ENCODE measurements at places on chromosomes 16 and 17.
A peak's percentile ranks its signal among the peaks of the same experiment; 100 is the strongest.

- DNase-seq = peak; percentile 80
Measured at GRCh38 chr16:2471016-2471652, at the start of gene NTN3. NTN3 (plus strand) TSS chr16:2471297; CDS start chr16:2471702, 405 bp downstream.

DNA sequence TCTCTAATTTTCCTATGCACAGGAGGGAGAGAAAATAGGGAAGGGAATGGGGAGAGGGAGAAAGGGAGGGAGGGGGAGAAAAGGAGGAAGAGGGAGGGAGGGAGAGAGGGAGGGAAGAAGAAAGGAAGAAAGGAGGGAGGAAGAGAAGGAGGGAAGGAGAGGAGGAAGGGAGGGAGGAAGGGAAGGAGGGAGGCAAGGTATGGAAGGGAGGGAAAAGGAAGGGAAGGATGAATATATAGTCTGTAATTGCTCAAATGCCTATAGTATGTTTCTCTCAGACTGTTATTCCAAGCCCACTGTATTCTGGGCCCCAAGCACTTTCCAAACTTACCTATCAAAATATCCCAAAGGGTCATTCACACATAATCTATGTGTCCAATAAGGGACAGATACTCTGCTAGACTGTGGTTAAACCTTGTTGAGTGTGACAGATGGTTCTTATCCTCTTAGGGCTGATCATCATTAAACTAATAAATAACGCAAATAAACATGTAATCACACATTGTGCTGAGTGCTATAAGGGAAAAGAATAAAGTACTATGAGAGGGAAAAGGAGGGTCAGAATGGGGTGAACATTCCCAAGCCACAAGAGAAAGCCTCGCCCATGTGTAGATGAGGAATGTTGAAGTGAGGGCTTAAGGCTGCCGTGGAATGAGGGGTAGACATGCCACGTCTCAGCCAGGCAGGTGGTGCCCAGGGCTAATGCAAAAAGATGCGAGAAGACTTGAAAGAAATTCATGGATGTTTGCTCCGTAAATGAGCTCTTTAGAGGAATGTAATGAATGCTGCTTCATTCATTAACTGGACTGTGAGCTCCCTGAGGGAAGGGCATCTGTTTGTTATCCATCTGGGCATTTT is 30.6 kb downstream of the ASIC2 start:
- no peak for DNase-seq

DNA sequence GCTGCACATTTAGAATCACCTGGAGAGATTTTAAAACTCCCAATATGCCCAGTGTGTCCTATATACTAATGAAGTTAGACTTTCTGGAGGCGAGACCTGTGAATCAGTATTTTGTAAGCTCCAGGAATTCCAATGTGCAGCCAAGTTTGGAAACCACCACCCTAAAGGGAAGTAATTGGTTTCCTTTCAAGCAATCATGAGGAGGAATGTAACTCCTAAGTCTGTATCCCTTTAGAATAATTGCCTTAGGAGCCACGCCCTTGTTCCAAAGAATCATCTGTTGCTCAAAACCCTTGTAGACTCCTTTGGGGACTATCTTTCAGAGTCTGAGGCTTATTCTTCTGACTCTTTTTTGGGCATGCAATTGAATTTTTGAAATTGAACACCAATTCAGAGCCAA is 84.4 kb downstream of the DNAH9 start:
- DNase-seq = no peak

DNA sequence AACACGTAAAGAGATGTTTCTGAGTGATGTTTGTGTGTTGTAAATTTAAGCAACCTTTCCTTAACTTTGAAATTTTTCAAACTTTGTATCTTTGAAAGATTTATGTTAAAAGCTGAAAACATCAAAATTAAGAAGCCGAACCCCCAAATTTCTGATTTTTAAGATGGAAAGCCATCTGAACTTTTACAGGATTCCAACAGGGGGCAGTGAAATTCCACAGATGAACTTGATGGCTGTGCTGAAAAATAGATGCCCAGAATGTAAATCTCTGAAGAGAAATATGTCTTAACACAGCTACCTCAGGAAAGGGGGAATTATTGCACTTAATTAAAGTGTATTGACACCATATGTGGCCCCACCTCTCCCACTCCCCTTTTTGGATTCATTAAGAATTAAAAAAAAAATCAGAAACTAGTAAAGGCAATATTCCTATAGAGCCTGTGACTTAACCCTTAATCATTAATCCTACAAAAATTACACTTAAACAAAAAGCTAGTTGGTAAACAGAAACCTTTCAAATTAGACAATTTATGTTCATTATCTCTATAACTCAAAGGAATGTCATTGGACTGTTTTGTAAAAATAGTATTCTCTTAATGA is 597.9 kb downstream of the KCNJ2 start:
- DNase-seq = peak; percentile 22

- no peak for DNase-seq
Measured at GRCh38 chr17:27547301-27547683, 83.7 kb upstream of the LGALS9 start.

- no peak for DNase-seq
Measured at GRCh38 chr17:34813290-34813689, 148.0 kb downstream of the CCT6B start.

GRCh38 chr17:81549031-81549557 is 3.1 kb downstream of the FAAP100 start:
- DNase-seq = no peak

- DNase-seq = no peak
Measured at GRCh38 chr17:64024215-64024654, 3.8 kb upstream of the ICAM2 start.

GRCh38 chr17:1005361-1005946 is 8.5 kb downstream of the TIMM22 start:
- no peak for DNase-seq

DNA sequence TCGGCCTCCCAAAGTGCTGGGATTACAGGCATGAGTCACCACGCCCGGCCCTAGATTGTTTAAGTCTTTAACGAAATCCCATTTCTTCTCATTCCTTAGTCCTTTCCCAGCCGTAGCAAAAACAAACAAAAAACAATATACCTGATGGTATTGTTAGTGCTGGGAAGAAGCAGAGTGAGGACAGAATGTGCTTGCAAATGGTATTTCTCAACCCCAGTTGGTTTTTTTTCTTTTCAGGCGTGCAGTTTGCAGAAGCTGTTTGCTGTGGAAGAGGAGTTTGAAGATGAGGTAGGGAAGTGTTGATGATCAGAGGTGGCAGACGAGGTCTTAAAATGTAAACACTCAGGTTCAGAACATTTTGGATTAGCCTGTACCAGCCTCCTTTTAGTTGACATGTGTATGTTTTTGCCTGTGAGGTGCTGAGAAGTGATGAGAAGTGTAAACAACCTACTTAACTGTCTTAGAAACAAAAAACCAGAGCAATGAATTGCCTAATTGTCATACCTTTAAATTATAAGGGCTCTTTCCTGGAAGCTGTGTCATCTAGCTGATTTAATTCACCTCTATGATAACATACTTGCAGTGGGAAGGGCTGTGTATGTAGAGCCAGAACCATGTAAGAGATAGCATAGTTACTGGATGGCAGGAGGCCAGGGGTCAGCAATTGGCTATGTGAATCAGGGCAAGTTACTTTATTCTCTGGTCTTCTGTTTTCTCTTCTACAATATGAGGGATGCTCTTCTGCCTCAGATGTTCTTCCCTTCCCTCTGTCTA is 3.4 kb downstream of the HROB start:
- no peak for DNase-seq

DNA sequence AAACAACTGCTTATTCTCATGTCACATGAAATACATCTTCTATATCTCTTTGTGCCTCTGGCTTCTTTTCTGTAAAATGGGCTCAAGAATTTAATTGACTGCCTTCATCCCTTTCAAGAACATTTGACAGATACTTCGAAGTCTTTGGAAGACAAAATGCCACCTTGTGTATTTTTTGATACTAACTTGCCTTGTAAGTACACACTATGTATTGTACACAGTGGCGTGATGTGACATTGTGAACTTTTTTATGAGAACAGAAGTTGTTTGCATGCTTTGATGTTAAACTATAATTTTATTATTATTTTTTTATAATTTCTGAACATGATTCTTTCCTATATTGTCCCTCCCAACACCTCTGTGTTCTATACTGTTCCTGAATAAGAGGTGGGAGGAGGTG is 73.7 kb downstream of the MAP2K4 start:
- DNase-seq = no peak

GRCh38 chr16:9138021-9138680 is 46.7 kb downstream of the HAPSTR1 start:
- DNase-seq = no peak

- no peak for DNase-seq
Measured at GRCh38 chr17:80917716-80918560, 73.7 kb upstream of the CHMP6 start.

DNA sequence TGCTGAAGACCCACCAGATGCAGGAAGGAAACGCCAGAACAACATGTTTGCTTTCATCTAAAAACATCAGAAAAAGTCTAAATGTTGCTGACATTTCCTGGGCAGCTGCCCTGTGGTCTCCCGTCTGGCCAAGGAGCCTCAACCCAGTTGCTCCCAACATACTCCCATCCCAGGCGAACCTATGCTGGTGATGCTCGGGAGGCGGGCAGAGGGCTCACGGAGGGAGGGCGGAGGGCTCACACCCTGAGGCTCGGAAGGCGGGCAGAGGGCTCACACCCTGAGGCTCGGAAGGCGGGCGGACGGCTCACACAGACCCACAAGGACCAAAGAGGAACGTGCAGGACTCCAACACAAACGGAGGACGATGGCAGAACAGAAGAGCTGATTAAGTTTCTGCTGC is 135.4 kb downstream of the ANKRD11 start:
- no peak for DNase-seq

DNA sequence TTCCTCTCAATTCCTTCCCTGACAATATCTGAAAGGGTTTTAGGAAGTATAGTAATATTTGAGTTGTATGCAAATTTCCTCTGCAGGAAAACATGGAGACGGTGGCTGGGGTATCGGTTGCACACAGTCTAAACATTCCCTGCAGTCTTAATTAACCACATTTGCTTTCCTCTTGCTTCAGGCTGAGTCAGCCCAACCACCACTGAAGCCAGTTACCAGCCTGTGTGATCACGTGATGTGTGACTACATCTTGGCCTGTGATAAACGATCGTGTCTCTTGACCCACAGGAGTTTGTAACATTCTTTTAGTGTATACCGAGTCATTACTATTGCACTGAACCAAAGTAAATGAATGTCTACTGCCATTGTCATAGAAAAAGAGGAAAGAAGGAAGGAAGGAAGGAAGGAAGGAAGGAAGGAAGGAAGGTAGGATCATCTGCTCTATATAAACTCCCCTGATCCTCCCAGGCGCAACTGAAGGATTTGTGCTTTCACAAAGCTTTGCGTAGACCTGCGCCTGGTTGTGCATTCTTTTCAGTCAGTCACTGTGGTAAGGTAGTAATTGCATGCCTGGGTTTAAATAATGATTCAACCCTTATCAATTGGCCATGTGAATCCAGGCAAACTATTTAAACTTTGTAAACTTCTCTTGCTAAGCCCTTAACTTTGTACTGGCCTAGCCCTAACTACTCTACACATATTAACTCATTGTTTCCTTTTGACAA is 280.6 kb upstream of the SALL1 start:
- DNase-seq = no peak

- no peak for DNase-seq
Measured at GRCh38 chr17:55769625-55770000, 18.8 kb downstream of the PCTP start.

GRCh38 chr17:74028354-74029116 is 174.9 kb upstream of the RPL38 start:
- no peak for DNase-seq

DNA sequence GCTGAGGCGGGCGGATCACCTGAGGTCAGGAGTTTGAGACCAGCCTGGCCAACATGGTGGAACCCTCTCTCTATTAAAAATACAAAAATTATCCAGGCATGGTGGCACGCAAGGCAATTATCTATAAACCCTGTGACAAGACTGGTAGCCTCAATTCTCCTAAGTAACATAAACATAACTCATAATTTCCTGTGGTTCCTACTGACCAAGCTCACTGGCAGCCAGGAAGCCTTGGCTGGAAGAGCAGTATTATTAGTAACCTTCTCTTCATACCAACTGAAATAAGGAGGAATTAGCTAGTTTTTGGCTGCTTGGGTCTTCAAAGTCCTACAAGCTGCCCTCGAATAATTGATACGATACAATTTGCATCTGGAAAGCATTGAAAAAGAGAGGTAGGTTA is 31.6 kb upstream of the LRRC37A3 start:
- DNase-seq = no peak

DNA sequence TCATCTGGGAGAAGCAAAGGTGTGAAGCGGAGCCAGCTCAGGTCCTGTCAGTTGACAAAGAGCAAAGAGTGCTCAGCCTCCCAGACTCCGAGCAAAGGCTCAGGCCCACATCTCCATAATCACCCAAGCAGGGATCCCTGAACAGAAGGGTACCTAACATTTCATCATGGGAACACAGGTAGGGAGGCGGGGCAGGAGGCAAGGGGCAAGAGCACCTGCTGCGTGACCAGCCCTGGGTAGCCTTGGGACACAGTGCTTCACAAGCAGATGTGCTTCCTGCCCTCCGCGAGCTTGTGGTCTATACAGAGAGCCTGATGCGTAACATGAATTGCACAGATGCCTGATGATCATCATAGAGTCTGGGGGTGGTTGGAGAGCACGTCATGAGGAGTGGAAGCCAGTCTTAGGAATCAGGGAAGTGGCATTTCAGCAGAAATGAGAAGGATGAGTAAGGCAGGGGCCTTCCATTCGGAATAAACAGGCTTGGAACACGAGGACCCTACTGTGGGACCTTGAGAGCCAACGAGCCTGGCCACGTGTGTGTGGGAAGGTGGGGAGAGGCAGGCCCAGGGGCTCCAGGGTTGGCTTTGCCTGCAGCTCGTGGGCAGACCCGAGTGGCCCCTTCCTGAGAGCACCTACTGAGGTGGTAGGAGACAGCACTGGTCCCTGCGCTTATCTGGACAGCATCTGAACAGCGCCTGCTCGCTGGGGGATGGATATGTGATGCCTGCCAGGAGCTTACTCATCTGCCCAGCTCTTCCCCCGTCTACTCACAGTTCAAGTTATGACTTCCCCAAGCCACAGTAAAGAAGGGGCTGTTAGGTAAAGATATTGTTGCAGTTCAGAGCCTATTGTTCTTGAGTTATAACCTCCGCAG is 125.8 kb downstream of the CCDC182 start:
- DNase-seq = no peak

DNA sequence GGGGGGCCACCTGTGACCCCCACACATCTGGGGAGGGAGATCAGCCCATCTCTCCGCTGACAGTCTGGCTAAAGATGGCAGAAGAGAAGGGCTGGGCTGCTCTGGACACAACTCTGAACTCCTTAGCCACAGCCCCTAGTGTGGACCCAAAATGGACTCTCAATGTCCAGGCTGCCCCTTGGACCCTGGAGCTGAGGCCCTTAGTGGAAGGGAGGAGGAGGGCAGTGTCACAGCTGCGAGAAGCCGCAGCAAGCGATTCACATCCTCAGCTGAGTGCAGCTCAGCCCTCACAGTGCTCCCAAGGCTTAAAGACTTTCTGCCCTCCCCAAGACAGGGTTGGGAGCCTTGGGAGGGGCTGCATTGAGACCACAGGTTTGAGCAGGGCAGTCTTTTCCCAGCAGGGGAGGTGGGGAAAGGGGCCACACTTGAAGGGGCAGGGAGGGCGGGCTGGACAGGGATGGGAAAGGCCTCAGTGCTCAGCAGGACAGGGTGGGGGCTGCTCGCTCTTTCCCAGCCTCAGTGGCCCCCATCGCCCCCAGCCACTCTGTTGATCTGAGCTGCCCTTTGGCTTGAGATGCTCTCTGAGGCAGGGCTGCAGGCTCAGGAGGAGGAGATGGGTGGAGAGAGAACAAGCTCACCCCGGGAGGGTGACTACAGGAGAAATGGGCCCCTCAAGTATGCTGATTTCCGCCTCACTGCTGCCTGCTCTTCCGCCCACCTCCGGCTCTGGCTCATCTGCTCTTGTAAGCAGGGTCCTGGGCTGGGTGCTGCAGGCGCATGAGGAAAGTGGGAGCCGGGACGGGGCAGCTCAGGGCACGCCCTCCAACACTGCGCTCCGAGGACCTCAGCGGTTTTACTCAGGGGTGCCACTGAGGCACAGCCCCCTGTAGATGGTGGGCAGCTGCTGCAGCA is 50.9 kb upstream of the MTSS2 start:
- no peak for DNase-seq

Data from right kidney (tissue), 9 donors.